Psoas muscle (tissue), 8 donors: ENCODE measurements at places on chromosomes 5 and 9.

DNA sequence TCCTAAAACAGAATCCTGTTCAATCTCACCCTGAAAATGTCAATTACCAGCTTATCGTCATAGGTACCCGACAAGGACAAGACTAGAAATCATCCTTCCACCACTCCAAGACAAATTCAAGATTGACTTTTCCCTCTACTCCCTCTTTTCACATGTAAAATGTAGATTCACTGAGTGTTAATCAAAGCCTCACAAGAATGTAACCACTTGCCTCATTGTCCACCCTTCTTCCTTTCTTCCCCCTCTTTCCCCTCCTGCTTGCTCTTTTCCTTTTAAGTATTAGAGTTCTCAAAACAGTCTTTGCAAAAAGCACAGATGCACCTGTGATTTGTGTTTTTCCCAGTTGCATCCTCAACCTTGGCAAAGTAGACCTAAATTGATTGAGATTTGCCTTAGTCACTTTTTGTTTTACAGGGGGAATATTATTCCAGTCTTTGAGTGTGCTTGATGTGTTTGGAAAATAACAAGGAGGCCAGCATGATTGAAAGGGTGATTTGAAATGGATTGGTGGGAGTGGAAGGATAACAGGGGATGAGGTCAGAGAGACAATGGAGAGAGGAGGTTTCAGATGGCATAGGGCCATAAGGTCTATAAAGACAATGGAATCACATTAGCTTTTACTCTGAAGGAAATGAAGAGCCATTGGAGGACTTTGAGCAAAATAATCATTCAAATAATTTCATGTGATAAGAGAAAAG lies 231.3 kb upstream of the TYRP1 start:
- no peak for DNase-seq

DNA sequence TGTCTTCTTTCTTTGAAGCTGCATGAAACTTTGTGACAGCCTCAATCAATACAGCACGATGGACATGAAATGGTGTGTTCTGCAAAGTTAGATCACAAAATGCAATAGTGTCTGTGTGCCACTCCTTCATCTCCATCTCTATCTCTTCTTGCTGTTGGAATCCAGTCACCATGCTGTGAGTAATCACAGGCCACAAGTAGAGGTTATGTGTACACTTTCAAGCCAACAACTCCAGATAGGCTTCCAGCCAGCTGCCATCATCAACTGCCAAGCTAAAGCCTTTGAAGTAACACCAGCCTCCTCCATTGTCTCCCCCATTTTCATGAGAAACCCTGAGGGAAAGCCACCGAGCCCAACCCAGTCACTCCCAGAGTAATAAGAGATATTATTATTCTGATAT lies 360.6 kb downstream of the PTPRD start:
- DNase-seq, result peak; percentile 13

- no peak for DNase-seq
These were observed 117.9 kb downstream of the NXNL2 start for GRCh38 chr9:88652876-88653275.

GRCh38 chr5:38535845-38536244 lies 20.6 kb downstream of the LIFR start:
- no peak for DNase-seq

GRCh38 chr9:92385001-92385400 lies 19.4 kb downstream of the OGN start:
- DNase-seq, result no peak

- DNase-seq, result no peak
These were observed 63.8 kb upstream of the ASS1 start for GRCh38 chr9:130380920-130381469.

DNA sequence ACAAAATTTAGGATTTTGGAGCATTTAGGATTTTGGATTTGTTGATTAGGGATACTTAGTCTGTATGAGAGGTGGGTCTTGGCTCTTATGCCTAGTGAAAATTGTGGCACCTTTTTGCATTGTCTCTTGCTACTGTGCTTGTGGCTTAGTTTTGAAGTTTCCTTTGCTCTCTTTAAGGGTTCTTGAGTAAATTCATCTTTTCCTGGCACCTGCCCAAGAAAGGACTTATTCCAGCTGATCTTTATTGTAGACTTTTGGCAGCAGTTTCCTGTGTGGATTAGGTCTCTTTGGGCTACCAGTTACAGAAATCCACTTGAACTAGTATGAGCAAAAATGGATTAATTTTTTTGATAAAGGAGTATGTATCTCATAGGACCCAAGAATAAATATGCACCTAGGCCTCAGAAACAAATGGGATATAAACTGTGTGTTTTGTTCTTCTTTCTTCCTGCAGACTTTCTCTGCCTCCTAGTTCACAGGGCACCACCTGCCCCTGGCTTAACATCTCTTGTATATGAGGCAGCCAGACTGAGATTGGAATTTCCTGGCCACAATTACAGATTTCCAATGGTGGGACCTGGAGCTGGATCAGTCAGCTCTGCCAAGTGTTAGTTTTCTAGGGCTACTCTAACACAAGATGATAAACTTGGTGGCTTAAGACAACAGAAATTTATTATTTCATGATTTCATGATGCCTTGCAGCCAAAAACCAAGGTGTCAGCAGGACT lies 44.6 kb downstream of the FOCAD start:
- no peak for DNase-seq

- no peak for DNase-seq
These were observed 240.6 kb upstream of the MAP3K1 start for GRCh38 chr5:56574778-56575177.

GRCh38 chr5:130605234-130605633 lies 559.8 kb downstream of the HINT1 start:
- no peak for DNase-seq

DNA sequence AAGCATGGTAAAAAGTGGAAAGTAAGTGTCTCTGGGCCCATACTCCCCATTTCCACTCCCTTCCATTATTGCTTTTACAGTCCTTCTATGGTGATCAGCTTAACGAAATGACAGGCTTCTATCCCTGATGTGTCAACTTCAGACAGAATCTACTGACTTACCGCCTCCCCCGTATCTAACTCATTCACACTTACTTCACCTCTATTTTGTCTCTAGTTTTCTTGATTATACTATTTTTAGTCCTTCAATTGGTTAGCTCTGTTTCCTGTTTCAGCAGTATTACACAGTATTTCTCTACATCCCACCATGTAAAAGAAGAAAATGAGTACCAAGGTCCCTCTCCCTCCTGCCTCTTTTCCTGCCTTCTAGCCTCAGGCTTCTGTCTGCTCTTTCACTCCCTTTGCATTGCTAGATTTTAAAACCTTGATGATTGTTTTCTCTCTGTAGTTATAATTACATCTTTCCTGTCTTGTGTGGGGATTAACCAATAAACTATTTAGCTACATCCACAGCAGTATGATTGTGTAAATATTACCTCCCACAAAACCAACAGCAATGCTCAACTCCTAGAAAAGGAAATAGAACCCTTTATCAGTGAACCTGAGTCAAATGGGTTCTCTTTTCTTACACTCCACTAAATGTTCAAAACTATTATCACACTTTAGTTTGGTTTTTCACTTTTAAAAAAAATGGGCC lies 53.4 kb downstream of the GNAQ start:
- no peak for DNase-seq

- DNase-seq, result no peak
These were observed 49.7 kb downstream of the ACTBL2 start for GRCh38 chr5:57432876-57433275.

- DNase-seq, result no peak
These were observed 332.0 kb downstream of the SPATA31D1 start for GRCh38 chr9:82320566-82320965.

GRCh38 chr9:136793086-136793946 lies 2.2 kb downstream of the TMEM141 start:
- DNase-seq, result no peak

GRCh38 chr5:58406394-58406793 lies 53.5 kb downstream of the PLK2 start:
- no peak for DNase-seq

GRCh38 chr5:56269216-56269927 lies 36.2 kb upstream of the ANKRD55 start:
- DNase-seq, result no peak

- peak; percentile 43 for DNase-seq
These were observed 188.9 kb upstream of the RPS23 start for GRCh38 chr5:82466986-82467561.

DNA sequence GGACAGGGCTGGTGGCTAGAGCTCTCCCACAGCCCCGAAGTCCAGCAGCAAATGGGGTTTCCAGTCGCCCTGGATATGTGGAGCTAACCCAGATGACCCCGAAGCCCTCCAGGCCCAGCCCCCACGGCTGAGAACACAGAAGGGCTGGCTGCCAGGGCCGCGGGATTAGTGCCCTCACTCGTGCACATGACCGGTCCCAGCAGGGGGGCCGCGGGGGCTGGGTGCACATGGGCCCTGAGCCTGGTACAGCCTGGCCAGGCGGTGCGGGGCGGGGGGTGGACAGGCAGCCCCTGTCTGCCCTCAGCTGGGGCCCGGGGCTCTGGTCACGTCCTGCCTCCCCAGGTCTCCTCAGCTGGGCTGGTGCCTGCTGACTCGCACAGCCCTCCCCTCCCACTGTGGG lies 5.9 kb downstream of the SSNA1 start:
- DNase-seq, result no peak

DNA sequence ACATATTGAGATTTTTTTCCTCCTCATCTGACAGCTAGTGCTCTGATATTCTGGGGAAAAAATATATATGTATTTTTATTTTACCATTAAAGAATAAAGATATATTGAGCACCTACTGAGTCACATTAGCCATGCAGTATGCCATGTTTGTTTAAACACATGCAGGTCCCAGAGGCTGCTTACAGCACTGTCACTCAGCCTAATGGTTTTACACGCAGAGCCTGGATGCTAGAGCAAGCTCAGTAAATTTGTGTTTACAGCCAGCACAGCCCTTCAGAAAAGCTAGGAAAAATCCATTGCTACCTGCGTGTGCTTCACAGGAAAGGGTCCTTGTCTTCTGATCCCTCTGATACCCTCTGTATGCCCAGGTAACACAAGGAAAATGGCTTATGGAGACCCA lies 146.2 kb downstream of the SEMA6A start:
- DNase-seq, result no peak

DNA sequence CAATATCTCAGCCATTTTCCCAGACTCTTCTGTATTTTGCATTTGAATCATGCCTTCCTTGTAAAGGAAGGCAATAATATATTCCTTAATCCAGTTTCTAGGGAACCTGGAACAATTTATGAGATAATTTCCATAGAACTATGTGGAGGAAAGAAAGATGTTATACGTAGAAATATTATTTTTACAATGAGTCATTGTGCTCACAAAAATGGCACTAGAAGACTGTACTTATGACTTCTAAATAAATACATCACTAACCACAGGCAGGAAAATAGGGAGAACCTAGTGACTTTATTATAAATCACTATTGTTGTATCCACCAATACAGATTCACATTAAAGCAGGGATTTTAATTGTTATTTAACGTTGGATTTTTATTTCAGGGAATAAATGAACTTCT lies 87.6 kb downstream of the FBXO38 start:
- no peak for DNase-seq

DNA sequence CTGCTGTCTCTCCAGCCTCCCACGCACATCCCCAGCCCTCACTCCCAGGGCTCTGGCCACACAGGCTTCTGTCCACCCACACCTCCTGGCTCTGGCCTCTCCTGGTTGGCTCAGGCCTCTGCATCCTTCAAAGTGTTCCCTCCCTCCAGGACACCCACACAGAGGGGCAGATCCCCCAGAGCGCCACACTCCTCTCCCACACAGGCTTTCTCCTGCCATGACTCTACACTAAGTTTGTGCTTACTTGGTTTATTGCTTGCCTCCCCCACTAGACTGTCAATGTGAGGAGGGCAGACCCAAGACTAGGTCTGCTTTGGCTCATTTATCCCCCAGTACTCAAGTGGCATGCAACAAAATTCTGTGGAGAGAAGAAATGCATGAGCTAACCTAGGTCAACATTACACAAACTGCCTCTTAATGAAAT lies 67.0 kb upstream of the SPOCK1 start:
- no peak for DNase-seq

DNA sequence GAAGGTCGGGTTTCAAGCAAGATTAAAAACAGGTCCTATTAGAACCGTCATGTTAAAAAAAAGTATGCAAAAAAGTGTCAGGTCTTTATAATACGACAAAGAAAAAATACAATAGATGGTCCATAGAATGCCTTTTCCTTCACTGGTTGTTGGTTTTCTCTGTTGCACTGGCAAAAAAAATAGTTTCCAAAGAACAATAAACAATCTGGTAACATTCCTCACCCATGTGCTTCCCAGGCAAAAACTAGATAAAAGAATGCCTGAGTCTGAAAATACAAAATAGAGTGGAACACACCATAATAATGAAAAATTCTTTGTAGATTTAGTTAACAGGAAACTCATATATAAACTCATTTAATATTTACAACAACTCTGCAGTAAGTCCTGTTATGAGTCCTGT lies 590.0 kb upstream of the DMAC1 start:
- DNase-seq, result no peak

- no peak for DNase-seq
These were observed 16.4 kb downstream of the FGF1 start for GRCh38 chr5:142669477-142669876.

- no peak for DNase-seq
These were observed 865.4 kb upstream of the ACO1 start for GRCh38 chr9:31519011-31519410.

GRCh38 chr5:26339576-26339975 lies 698.8 kb downstream of the CDH9 start:
- DNase-seq, result no peak

DNA sequence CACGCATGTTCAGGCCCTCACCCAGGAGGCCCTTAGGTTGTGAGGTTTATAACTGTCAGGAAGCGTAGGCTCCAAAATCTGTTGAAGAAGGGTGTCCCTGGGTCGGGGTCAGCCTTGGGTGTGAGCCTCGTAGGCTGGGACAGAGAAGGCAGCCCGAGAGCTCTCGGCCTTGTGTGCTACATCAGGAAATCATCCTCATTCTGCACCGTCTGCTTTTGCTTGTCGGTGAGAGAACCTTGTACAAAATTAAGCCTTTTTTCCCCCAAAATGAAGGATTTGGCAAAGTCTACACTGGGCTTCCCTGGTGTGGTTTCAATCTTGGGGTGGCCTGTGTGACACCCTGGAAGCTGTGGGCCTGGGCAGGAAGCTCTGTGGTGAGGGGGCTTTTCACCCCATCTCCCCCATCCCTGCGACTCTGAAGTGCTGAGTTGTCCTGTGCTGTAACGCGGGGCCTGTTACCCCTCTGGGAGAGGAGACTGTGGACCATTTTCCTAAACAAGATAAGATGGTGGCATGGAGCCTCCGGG lies 55.3 kb downstream of the AHRR start:
- DNase-seq, result no peak

DNA sequence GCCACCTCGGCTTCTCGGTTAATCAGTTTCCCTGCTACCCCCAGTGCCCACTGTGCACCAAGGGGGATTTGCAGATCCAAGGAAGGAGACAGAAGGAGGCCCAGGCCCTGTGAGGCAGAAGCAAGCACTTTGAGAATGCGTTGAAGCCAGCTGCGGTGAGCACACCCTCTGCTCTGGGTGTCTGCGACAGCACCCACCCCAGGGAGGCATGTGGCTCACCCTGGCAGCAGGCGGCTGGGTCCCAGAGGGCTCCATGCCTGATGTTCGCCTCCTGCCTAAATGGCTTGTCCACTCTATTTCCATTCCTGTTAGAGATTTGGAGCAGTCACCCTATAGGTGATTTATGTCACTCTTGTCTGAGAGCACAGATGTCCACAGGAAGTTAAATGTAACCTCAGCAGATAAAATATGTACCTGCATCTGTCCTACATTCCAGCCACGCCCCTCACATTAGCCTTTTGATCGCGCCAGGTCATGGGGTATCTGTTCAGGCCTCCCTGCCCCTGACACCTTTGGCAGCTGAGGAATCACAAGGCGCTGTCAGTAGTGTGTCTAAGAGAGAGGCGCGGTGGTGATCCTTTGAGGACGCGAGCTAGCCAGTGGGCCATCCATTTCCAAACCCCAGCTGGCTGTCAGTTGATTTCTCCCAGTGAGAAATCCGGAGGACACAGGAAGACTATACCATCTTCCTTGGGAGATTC lies 28.1 kb downstream of the PTGES2 start:
- DNase-seq, result no peak
